RWPE2 (cell line): ENCODE measurements at places on chromosomes 11 and 22.

- no peak for DNase-seq
Measured at GRCh38 chr11:77144196-77144856, 16.3 kb downstream of the MYO7A start.

GRCh38 chr11:69080257-69080995, 31.7 kb downstream of the TPCN2 start:
- no peak for DNase-seq

GRCh38 chr11:6655020-6655789, 404 bp downstream of the DCHS1 start:
- DNase-seq: no peak

GRCh38 chr11:105861225-105861624, 160.8 kb downstream of the MSANTD4 start:
- no peak for DNase-seq

DNA sequence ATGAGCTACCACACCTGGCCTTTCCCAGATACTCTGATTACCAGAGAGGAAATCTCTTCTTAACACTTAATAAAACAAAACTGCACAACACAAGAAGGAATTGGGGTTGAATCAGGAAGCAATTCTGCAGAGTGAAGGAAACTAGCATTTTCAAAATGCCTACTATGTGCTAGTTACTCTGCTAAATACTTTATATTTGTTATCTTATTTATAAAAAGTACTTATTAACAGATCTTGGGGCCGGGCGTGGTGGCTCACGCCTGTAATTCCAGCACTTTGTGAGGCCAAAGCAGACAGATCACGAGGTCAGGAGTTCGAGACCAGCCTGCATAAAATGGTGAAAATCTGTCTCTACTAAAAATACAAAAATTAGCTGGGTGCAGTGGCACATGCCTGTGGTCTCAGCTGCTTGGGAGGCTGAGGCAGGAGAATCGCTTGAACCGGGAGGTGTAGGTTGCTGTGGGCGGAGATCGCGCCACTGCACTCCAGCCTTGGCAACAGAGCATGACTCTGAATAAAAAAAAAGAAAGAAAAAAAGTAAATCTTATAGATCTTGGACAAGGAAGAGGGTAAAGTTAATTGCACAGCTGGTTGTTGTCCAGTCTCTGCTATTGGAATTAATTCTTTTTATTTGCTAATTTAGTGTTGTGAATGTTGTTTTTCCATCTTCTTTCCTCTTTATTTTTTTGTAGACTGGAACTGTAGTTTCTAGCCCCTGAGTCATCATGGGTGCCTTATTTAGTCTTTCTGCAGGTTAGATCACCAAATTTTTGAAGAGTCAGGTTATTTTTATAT, 22.1 kb downstream of the TMEM135 start:
- DNase-seq: no peak
